Omental fat pad (tissue), 4 donors: ENCODE measurements at places on chromosomes 16 and 17. TPM values are rescaled to one million over a fixed set of nuclear protein-coding genes. Genes with fewer than 3 reads are reported as not detected.

SCNN1G gene
- total RNA-seq: not detected

MPP3 gene
- 24.6 TPM for total RNA-seq

NTN1 gene
- 1.2 TPM for total RNA-seq

NPIPA5 gene
- total RNA-seq: 12.1 TPM

IGSF6 gene
- total RNA-seq: 9.8 TPM

C17orf113 gene
- 0.09 TPM for total RNA-seq

SMTNL2 gene
- 14.2 TPM for total RNA-seq

AARSD1 gene
- 36.0 TPM for total RNA-seq

DRC3 gene
- total RNA-seq: 1.6 TPM

RNF157 gene
- 12.0 TPM for total RNA-seq

RGS9 gene
- total RNA-seq: 5.6 TPM

DNA sequence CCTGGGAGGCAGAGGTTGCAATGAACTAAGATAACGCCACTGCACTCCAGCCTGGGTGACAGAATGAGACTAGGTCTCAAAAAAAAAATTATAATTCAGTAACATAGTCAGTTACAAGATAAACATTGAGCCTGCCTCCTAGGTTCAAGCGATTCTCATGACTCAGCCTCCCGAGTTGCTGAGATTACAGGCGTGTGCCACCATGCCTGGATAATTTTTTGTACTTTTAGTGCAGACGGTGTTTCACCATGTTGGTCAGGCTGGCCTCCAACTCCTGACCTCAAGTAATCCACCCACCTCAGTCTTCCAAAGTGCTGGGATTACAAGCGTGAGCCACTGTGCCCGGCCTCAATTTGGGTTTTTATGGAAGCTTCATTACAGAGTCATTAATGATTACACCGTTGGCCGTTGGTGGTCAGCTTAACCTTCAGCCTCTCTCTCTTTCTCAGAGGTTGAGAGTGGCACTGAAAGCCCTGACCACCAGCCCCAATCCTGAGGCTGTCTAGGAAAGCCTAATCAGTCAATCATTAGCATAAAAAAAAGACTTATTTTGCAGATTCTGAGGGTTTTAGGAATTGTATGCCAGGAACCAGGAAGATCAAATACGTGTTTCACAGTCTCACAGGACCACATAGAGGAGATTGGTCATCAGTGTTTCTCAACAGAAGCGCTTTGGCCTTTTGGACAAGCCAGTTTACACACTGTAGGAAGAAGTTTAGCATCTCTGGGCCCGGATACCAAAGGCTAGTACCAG, 1.3 kb upstream of the LRRC37A3 start:
- no peak for DNase-seq

GRCh38 chr17:43581613-43582012, 35.5 kb upstream of the ETV4 start:
- no peak for DNase-seq

GRCh38 chr17:67725373-67725791, 7.6 kb downstream of the NOL11 start:
- no peak for DNase-seq

GRCh38 chr16:70331588-70332358, 14.9 kb upstream of the DDX19A start:
- DNase-seq: no peak

DNA sequence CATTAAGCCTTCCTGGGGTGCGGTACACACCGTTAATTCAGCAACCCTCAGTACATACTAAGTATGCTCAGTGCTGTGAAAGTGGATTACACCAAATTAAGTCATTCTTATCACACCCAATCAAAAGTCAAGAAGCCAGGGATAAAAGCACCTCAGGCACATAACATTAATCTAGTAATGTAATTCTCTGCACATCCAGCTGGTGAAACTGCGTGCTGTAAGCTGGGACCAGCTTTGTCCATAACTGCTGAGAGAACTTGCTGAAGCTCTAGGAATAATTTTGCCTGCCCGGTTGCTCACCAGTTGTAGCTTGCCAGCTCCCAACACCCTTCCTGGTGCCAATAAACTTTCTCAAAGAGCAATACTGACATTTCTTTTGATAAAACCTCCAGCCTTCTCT, 44.9 kb downstream of the SLC47A1 start:
- no peak for DNase-seq

GRCh38 chr16:12405089-12405488, 398.6 kb downstream of the CPPED1 start:
- DNase-seq: no peak

DNA sequence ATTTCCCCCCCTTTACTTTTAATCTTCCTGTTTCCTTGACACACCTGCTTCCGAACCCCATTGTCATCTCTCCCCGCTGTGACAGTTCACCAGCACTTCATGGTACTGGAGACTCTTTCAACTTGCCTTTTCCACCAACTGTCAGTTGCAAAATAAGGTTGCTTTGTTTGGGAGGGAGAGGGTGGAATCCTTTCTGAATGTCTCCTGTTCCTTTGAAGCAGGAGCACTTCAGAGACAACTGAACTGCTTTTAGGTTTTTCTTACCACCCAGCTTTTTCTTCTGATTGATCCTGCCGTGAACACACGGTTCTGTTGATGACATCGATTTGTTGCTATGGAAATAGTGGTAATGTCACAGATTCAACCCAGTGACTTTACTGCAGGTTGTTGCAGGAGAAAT, 42.0 kb downstream of the RPA1 start:
- no peak for DNase-seq

- no peak for DNase-seq
These were observed 15.6 kb upstream of the AURKB start for GRCh38 chr17:8225813-8226535.

GRCh38 chr16:89511374-89511773, 3.2 kb downstream of the SPG7 start:
- no peak for DNase-seq

DNA sequence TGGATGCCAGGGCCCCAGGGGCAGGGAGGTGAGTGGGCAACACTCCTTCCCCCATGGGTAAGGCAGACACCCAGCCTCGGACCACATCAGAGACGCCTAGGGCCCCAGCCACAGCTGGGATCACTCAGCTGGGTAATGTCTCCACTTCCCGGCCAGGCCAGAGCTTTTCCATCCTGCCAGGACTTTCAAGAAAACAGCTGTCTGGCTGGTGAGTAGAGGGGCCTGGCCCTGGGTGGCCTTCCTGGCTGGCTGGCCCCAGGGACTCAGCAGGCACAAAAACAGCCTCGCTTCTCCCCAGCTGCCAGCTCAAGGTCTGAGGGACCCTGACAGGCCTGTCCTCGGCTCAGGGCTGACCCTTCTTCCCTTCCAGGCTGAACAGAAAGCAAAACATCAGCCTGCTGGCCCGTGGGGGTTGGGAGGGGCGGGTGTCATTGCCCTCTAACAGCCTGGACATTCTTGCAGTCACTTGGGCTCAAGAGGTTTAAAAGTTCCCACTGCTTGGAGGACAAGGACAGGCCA, 45.3 kb upstream of the JPH3 start:
- no peak for DNase-seq

DNA sequence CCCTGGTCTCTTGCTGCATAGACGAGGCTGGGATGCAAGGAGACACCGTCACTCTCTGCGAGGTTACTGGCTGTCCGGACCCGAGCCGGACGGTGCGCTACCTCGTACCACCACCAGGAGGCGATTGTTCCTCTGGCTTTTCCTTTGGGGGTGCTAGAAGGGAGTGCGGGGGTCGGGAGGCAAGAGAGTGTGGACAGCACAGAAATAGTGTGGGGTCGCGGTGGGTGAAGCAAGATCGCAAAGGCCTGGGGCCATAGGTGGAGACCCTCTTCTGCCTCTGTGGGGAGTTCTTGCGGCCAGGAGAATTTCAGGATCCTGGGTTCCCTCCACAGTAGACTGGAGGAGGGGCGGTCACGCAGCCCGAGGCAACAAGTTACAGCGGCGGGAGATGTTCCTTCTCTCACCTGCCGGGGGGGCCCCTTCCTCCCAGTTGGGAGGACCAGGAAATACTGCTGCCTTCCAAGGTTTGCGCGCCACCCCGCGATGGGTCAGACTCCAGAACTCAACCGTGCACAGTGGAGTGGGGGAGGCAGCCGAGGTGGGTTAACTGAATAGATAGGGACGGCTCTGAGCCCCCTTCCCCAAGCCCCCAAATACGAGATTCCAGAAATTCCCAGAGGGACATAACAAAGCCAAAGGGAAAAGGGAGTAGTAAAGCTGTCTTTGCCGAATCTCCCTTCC, 6.9 kb downstream of the PHOSPHO1 start:
- peak; percentile 46 for DNase-seq

GRCh38 chr17:42230225-42230624, 35.9 kb upstream of the GHDC start:
- DNase-seq: no peak

DNA sequence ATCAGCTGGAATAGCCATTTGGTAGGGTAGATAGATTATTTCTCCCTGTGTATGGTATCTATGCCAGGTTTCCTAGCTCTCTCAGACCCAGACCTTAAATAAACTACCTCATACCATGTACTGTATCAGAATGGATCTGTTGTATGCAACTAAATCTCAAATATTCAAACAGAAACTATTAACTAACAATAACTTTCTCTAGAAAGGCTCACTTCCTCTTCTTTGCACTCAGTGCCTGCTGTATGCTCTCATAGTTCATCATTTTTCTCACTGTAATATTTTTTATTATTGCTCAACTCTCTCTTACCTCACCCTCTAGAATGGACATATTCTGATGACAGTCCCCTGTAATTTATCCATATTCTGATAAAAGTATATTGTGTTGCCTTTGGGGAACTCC, 182.4 kb downstream of the TOX3 start:
- DNase-seq: no peak

- DNase-seq: no peak
These were observed 21.6 kb upstream of the ATP2A3 start for GRCh38 chr17:3985846-3986245.

GRCh38 chr16:20393801-20394577, 10.5 kb downstream of the PDILT start:
- DNase-seq: no peak

- no peak for DNase-seq
These were observed 79.4 kb downstream of the SLC5A11 start for GRCh38 chr16:24925163-24925562.

DNA sequence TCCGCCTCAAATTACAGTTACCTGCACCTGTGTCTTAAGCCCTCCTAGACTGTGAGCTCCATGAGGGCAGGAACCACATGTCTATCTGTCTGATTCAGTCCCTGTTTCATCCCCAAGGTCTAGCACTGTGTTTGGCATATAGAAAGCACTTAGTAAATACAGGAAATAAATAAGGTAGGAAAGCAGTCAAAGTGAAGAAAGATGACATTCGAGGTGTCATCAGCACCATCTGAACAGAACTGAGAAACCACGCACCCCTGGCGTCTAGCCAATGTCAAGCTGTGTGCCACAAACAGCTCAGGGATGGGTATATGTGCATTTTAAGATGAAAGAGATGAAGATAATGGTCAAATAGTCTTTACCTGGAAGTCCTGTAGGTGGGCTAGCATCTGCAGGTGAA, 79.6 kb upstream of the ATP2A3 start:
- no peak for DNase-seq

DNA sequence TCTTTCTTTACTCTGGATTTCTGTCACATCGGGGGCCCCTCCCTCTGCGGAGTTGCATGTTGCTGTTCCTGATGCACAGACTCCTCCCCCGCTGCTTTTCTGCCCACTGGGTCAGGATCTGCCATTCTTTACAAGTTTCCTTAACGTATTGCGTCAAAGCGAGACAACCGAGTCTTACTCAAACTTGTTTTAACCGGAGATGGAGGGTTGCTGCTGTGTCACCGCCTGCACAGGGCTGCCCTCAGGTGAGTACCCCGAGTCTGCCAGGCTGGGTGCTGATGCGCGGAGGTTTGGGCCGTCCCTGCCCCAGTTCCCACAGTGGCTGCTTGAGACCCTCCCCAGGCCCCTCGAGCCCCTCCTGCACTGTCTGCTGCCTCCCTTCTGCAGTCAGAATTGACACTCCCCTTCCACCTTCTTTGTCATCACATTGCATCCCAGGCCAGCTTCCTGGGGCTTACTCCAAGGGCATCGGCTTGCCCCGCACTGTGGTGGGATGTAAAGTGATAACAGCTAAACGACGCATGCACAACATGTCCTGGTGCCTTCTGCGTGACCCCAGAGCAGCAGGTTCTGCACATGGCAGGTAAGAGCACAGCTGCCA, 19.3 kb downstream of the CARHSP1 start:
- no peak for DNase-seq

DNA sequence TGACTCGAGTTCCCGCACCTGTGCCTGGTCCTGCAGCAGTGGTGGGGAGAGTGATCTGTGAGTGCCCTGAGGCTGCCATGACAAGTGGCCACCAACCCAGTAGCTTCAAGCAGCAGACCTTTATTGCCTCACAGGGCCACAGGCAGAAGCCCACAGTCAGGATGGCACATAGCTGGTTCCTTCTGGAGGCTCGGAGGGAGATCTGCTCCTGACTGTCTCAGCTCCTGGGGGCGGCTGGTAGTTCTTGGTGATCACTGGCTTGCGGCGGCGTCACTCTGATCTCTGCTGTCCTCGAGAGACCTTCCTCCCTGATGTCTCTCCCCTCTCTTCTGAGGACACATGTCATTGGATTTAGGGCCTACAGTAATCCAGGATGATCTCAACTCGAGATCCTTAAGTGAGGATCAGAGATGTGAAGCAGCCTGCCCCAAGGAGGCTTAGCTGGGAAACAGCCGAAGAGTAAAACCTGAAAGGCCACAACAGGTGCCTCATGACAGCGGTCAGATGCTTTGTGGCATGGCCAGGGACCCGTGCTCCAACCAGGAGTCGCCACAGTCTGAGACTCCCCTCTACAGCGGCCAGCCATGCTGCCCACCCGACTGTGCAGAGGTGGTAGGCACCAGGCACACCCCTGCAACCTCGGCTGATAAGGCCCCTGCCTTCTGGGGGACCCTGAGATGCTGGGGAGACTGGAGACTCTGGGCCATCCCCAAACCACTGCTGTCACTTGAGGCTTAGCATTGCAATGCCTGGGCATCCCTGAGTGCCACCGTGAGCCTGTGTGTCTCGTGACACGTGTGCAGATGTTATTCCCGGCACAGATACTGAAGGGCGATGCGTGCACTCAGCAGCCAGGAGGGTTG, 30.0 kb upstream of the SLC38A10 start:
- DNase-seq: no peak

DNA sequence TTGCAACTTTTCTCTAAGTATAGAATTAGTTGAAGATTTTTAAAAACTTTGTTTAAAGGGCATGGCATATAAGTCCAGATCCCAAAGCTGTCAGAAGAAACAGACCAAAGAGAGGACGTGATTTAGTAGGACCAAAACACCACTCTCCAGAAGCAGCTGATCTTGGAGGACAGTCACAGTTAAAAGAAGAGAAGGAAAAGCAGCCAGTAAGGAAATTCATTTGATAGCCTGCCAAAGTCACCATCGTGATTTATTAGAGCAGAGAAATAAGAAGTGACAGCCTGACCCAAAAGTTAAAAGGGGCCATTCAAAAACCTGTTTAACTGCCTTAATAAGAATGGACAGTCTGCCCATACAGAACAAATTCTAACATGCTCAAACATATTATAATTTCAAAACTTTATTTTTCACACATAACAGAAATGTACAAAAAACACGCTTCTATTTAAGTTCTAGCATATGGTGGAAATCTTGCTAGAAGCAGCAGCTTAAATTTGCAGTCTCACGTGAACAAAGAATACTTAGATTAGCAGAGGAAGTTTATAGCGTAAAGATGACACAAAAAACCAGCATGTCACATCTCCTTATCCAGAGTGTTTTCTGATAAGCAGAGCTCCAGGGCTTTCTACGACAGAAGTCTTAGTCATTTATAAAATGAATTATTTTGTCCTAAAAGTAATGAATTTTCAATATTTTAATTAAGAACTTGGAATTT, 37.2 kb downstream of the TXNDC11 start:
- DNase-seq: no peak
